ENCODE measurements at places on chromosomes 2 and 18.

DNA sequence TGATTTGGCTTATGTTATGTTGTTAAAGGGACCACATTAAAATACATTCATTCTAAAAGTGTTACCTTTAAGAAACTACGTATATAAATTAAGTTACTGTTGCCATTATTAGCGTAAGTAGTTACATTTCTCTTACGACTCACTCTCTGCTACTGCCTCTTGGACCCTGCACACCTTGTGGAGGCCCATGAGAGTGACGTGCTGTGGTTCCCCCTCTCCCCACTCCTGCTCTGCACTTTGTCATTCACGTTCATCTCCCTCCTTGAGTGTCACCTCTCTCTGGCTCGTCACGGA lies 830 bp upstream of the MERTK start:
- DNase-seq: no peak

- DNase-seq: no peak
Observed at GRCh38 chr2:196640031-196640548, 575 bp downstream of the CCDC150 start.

GRCh38 chr2:10329880-10330699 lies 27.4 kb downstream of the HPCAL1 start:
- DNase-seq: no peak

- DNase-seq: no peak
Observed at GRCh38 chr2:144835634-144836350, 315.9 kb upstream of the ZEB2 start.

- no peak for DNase-seq
Observed at GRCh38 chr2:212649646-212650045, 111.0 kb upstream of the ERBB4 start.

GRCh38 chr2:109295070-109295780 lies 166.2 kb downstream of the SH3RF3 start:
- no peak for DNase-seq

DNA sequence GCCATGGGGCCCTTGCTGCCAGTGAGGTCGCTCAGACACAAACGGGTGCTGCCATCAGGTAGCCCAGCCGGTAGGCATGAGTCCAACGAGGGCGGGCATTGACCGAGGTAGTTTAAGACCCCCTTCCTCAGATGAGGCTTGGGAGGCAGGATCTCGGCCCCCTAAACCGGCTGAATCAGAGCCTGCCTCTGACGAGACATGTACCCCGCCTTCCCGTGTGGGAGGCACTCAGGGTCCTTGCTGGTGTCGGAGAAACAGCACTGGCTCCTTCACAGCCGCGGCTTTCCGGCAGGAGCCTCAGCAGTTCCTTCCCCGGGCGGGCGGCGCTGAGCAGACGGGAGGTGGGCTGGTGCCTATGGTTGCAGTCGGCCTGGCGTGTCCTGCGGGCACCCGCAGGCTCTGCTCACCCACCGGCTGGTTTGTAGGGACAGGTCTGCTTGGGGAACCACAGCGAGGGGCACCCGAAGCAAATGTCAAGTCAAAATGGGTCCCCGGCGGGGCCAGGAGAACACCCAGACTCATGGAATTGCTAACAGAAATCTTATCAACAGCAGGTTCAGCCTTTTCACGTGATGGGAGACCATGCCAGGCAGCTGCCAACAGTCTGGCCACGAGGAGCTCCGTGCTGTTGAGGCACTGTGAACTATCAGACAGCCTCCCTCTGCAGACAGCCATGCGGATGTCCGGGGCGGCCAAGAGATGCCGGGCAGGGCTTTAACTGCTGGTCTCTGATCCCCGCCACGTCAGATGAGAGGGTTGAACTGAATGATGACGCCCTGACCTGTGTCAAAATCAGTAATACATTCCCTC lies 2.8 kb downstream of the KCNG2 start:
- DNase-seq: no peak

DNA sequence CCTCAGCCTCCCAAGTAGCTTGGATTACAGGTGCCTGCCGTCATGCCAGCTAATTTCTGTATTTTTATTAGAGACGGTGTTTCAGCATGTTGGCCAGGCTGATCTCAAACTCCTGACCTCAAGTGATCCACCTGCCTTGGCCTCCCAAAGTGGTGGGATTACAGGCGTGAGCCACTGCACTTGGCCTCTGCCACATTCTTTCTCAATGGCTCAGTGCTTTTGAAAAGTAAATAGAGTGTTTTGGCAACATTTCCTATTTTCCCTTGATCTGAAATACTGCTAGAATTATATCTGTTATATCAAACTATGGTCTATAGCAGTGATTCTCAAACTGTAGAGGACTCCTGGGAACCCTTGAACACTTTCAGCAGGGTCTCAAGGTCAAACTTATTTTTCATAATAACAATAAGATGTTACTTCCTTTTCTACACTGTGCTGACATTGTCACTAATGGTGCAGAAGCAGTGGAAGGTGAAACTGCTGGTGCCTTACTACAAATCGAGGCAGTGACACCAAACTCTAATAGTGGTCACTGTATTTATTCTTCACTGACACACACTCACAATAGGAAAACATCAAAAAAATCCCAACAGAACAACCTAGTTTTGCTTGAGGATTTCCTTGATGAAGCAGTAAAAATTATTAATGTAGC lies 10.6 kb downstream of the DAW1 start:
- DNase-seq: no peak
